ENCODE measurements at places on chromosomes 5 and 9. TPM values are rescaled to one million over a fixed set of nuclear protein-coding genes. Genes with fewer than 3 reads are reported as not detected.

- DNase-seq: no peak
These were observed 860 bp upstream of the MARCHF6 start for GRCh38 chr5:10352430-10353240.

AK1 gene
- total RNA-seq: 65.7 TPM

- no peak for DNase-seq
These were observed 64.2 kb upstream of the PCSK5 start for GRCh38 chr9:75826314-75826713.

DNA sequence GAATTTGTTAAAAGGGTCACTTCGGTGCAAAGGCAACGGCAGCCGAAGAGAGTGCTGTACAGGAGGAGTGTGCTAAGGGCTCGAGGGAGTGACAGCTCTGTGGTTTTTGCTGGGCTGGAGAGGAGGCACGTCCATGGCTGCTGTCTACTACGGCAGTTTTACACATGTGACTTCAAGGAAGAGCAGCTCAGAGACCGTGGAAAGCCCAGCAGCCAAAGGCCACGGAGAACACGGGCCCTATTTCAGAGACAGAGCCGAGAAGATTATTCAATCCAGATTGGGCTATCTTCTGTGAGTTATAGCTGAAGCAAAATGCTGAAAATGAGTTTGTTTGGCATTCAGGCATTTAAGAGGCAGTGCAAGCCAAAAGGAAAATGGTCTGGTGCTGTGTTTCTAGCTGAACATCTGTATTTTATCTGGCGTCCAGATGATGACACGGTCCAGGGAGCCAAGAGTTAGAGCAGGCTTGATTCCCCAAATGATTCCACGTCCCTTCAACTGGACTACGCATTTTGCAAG lies 96.4 kb downstream of the RFK start:
- DNase-seq: peak; percentile 85

DNA sequence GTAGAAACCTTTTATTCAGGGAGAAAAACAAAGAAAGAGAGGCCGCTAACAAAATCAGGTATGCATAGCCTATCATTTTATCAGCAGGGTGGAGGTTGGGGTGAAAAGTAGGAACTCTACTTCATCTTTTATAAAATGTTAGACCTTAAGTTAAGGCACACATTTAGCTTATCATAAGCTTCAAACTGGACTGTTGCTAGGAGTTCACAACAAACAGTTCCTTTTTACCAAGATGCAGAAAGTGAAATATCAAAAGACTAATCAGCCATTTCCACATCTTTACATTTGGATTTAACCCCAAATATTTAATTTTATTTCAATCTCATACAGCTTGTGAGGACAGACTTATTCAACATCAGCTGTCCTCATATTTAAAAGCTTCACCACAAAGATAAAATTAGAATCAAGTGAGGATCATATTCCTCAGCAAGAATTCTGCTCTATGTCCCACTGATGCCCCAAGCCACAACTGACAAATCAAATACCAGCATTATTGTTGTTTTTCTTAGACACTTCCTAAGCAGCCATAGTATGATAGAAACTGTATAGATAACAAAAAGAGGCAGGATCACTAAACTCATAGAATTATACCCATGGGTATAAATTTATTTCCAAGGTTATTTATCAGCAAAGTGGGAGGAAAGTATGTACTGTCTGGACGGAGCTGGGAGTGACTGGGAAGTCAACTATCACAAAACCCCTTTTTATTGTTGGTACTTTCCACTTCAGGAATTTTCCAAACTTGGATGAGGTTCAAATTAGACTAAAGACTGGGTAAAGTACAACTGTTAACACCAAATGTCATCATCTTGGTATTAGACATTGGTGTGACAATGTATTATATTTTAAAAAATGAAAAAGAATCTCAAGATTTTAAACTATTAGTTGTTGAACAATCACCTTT lies 29.9 kb upstream of the MYOT start:
- no peak for DNase-seq

DNA sequence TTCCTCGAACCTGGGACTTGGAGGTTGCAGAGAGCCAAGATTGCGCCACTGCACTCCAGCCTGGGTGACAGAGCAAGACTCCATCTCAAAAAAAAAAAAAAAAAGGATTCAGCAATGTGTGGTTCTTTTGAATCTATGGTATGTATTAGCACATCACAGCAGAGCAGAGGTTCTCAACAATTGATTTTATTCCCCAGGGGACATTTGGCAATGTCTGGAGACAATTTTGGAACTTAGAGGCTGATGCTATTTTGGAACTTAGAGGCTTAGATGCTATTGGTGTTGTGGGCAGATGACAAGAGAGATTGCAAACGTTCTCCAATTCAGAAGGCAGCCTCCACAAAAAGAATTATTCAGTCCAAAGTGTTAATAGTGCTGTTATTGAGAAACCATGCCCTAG lies 115.2 kb downstream of the TMC1 start:
- no peak for DNase-seq

- no peak for DNase-seq
These were observed 272.5 kb downstream of the GADD45G start for GRCh38 chr9:89877051-89878002.

- DNase-seq: no peak
These were observed 152.5 kb downstream of the ESM1 start for GRCh38 chr5:54832858-54833257.

DNA sequence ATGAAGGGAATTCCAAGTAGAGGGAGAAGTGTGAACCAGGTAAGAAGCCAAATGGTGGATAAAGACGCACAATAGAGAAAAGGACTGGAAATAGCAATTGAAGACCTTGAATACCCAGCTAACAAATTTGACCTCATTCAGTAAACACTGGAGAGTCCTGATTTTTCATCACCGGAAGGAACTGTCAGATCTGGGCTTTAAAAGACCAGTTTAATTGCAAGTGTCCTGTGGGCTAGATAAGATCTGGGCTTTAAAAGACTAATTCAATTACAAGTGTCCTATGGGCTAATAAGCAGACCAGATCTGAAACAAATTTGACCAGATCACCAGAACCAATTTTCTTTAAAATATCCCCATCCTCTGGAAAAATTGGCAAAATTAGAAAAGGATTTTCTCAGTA lies 380.0 kb downstream of the ACTL7B start:
- DNase-seq: no peak

DNA sequence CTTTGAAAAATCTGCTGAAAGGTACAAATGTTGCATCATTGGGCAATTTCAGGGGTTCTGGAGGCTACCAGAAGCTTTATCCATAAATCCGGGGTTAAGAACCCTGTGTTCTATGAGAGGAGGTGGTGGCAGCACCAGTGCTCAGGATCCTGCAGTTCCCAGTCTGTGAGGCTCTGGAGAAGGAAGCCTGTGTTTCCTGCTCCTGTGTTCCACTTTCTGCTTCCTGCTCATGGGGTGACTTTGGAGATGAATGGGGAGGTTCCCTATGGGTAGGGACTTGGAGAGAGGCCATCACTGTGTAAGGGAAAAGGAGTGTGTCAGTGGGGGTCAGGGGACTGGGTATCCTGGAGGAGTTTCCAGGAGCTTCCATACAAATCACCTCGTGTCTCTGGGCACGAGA lies 2.3 kb downstream of the CDX1 start:
- no peak for DNase-seq
